ENCODE measurements at places on chromosomes 4 and X. TPM values are rescaled to one million over a fixed set of nuclear protein-coding genes. Genes with fewer than 3 reads are reported as not detected.

The MAML3 gene
- 12.8 TPM for total RNA-seq

The KIAA0232 gene
- total RNA-seq = 15.1 TPM

The DCTD gene
- total RNA-seq = 73.1 TPM

The ASB11 gene
- total RNA-seq = not detected

The DMD gene
- total RNA-seq = not detected

The PNMA6F gene
- not detected for total RNA-seq

The CENPI gene
- total RNA-seq = 13.9 TPM

The TMPRSS11E gene
- not detected for total RNA-seq

The ARHGAP36 gene
- not detected for total RNA-seq

The GBA3 gene
- total RNA-seq = not detected

The FAM9C gene
- total RNA-seq = 0.07 TPM

The MAGEA11 gene
- total RNA-seq = not detected

The TLL1 gene
- total RNA-seq = 0.19 TPM

The MAP7D2 gene
- total RNA-seq = 5.1 TPM

The SPARCL1 gene
- total RNA-seq = not detected

The HTN1 gene
- not detected for total RNA-seq

The TENM3 gene
- 0.86 TPM for total RNA-seq

The KLHL4 gene
- 6.2 TPM for total RNA-seq

The NAT8L gene
- 8.6 TPM for total RNA-seq

The PABPC1L2A gene
- total RNA-seq = not detected

The GAGE13 gene
- total RNA-seq = not detected

The DIPK2B gene
- total RNA-seq = not detected

The TMPRSS11F gene
- total RNA-seq = not detected

The MSANTD1 gene
- 0.20 TPM for total RNA-seq

The ETDA gene
- total RNA-seq = not detected

The CT47C1 gene
- total RNA-seq = not detected

The FAM236B gene
- total RNA-seq = not detected

The EDA gene
- 0.42 TPM for total RNA-seq

The PSAPL1 gene
- total RNA-seq = 0.15 TPM

The IL13RA2 gene
- not detected for total RNA-seq

The SYP gene
- 2.6 TPM for total RNA-seq

The SSX5 gene
- not detected for total RNA-seq

The SSX3 gene
- not detected for total RNA-seq

The DRD5 gene
- total RNA-seq = not detected

The LIMCH1 gene
- 34.0 TPM for total RNA-seq

The SULT1B1 gene
- total RNA-seq = not detected

The OPRPN gene
- total RNA-seq = not detected

The FDCSP gene
- total RNA-seq = not detected

The PWWP3B gene
- total RNA-seq = not detected

The SMS gene
- total RNA-seq = 187 TPM

The SMIM31 gene
- not detected for total RNA-seq

The CFP gene
- total RNA-seq = 1.2 TPM

The UCHL1 gene
- 986 TPM for total RNA-seq

The KLKB1 gene
- not detected for total RNA-seq

The BEX5 gene
- total RNA-seq = not detected

The FAM9B gene
- not detected for total RNA-seq

The RAPGEF2 gene
- 14.7 TPM for total RNA-seq

The MAGEC1 gene
- total RNA-seq = not detected

The ACE2 gene
- not detected for total RNA-seq

The SLC38A5 gene
- total RNA-seq = 0.42 TPM

The PNMA5 gene
- not detected for total RNA-seq

The FAM53A gene
- total RNA-seq = 0.68 TPM

The MAGEA12 gene
- 0.15 TPM for total RNA-seq

The DCK gene
- 18.1 TPM for total RNA-seq

The CYTL1 gene
- total RNA-seq = not detected
